Stimulated activated CD4-positive, alpha-beta T cell treated with anti-CD3 and anti-CD28 coated beads, Interleukin-4, amount 100 ng/mL, for 1 hour (primary cell): ENCODE measurements at places on chromosomes 5 and 9.

GRCh38 chr5:16975950-16976624, 40.0 kb upstream of the MYO10 start:
- no peak for DNase-seq

- peak; percentile 25 for DNase-seq
These were observed 920 bp downstream of the LPCAT1 start for GRCh38 chr5:1522601-1523479.

DNA sequence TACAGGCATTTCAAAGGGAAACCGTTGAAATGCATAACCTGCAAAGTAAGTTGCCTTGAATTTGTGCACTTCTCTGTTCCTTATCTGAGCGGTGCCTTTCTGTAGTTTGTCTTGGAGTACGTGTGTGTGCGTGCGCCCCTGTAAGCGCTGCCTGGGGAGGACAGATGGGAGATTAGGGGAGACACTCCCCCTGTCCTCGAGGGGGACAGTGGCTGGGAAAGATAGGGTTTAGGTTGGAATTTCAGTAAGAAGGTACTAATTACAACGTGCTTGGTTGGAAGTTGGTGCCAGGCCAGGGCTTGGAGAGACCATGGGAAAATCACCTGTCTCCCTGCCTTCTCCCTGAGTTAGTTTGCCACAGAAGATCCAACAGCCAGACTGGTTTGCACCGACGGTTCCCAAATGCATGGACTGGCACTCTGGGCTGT, 73.2 kb downstream of the PIK3R1 start:
- DNase-seq = no peak

- no peak for DNase-seq
These were observed 154.4 kb upstream of the COX7C start for GRCh38 chr5:86463339-86463738.
